ENCODE measurements at places on chromosomes 5 and 9. TPM values are rescaled to one million over a fixed set of nuclear protein-coding genes. Genes with fewer than 3 reads are reported as not detected.

The PCDHGB5 gene
- not detected for total RNA-seq

- no peak for DNase-seq
Measured at GRCh38 chr5:72115296-72115695, 8.0 kb downstream of the MAP1B start.

The OCLN gene
- 43.6 TPM for total RNA-seq

The PCSK1 gene
- not detected for total RNA-seq

GRCh38 chr5:11981986-11982385 lies 77.7 kb upstream of the CTNND2 start:
- DNase-seq: no peak

- DNase-seq: no peak
Measured at GRCh38 chr5:126103868-126104267, 319.3 kb upstream of the GRAMD2B start.

DNA sequence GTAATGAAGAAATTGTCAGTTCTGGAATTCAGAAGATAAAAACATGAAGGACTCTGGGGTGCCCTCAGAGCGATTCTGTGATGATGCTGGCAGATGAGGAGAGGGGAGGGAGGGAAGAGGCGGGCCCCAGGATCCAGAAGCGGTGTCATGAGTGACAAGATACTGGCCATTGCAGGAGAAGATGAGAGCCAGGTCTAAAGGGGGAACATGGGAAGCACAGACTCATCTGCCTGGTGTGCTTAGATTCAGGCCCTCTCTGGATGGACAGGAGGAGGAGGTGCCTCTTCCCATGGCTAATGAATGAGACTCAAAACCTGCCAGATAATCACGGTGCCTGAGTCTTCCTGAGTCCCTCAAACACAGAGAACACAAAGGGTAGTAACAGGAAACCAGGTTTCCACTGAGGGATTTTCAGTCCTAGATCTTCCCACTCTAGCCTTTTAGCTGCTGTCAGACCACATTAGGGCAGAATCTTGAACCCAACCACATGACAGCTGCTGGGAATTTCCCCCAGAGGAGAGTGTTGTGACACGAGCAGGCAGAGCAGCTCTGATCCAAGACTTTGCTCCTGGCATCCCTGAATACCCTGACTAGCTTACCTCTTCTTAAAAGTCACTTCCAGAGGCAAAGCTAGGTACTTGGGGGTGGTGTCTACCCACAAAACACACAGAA lies 28.2 kb upstream of the HSPA9 start:
- DNase-seq: no peak

GRCh38 chr5:893137-893506 lies 438 bp downstream of the TRIP13 start:
- no peak for DNase-seq

The SLC46A2 gene
- not detected for total RNA-seq

- DNase-seq: no peak
Measured at GRCh38 chr9:99565203-99565602, 256.5 kb upstream of the NR4A3 start.

DNA sequence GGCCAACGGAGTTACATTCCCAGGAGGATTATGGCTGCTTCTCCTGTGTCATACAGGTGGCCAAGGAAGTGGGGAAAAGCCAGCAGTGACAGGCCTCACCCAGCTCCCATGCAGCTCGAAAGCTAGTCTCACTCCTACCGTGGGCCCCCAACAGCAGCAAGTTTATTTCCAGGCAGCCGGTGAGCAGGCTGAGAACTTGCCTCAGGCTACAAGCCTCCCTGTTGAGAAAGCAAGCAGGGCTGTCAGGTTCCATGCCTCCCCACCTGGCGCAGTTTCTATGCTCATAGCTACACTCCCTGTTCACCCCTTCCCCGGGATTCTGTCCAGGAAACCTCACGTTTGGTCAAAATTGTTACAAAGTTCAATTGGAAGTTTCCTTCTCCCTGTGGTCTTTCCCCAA lies 27.5 kb upstream of the DNAH5 start:
- DNase-seq: no peak

The FOXD4L4 gene
- total RNA-seq: not detected

GRCh38 chr5:42274913-42275312 lies 148.3 kb upstream of the GHR start:
- no peak for DNase-seq

DNA sequence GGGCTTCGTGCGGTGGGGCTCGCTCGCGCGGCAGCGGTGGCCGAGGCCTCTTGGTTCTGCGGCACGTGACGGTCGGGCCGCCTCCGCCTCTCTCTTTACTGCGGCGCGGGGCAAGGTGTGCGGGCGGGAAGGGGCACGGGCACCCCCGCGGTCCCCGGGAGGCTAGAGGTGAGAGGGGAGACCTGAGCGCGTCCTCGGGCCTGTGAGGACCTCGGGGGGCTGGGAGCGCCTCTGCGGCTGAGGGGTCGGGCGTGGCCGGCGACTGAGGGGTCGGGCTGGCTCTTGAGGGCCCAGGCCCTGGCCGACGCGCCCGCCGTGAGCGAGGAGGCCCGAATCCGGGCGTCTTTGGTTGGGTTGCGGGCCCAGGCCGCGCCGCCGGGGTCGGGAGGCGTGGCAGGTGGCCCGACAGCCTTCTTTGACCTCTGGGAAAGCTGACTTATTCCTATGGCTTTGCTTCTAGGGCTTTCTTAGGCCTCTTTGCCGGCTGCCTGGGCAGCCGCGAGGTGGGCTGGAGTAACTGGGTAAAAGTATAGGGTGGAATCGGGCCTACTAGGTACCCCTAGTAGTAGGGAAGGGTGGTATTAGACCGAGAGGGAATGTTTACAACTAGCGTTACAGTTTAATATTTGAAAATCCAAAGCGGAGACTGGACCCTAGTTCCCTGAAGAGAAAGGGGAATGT lies at the start of gene CANX:
Gene CANX (plus strand): TSS at position 33 of the 681 bp plus-strand sequence. CDS start 6,715 bp downstream, outside the sequence.
- peak; percentile 50 for DNase-seq

The ECSCR gene
- not detected for total RNA-seq

- no peak for DNase-seq
Measured at GRCh38 chr5:141800617-141801016, 77.6 kb downstream of the PCDH1 start.

DNA sequence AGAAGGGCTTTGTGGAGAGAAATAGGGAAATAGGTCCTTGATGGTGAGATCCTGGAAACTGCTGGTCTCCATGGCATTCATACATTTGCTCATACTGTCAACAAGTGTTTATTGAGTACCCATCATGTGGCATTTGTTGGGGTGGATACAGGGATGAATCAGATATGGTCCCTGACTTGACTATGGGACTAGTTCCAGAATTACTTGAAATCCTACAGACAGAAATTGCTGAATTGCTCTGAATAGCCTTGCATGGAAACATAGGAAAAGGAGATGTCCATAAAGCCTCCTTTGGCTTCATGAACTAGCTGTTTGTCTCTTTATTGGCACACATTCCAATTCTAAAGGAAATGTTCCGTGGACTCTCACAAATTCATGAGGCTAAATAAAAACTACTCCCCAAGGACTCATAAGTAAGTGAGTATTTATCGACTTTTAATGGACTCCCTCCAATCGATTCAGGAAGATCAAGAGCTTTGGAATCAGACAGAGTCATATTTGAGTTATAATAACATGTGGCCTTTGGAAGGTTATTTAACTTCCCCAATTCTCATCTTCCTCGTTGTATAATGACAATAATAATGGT lies 122.4 kb upstream of the C6 start:
- DNase-seq: no peak

DNA sequence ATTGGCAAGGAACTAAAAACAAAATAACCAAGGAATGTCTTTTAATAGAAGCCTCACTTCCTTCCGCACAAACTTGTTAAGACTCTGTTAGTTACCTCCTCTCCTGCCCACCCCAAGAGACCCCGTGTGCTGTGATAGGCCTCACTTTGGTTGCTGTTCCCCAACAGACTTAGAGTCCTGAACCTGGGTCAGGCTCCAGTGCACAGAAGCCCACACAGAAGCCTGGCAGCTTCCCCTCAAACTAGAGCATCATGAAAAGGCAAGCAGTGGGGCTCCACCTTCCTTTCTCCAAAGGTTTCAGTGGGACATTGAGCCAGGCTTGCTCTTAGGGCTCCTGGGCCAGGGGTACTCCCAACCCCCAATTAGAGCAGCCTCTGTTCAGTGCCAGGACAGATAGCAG lies 230.5 kb downstream of the ESM1 start:
- no peak for DNase-seq

DNA sequence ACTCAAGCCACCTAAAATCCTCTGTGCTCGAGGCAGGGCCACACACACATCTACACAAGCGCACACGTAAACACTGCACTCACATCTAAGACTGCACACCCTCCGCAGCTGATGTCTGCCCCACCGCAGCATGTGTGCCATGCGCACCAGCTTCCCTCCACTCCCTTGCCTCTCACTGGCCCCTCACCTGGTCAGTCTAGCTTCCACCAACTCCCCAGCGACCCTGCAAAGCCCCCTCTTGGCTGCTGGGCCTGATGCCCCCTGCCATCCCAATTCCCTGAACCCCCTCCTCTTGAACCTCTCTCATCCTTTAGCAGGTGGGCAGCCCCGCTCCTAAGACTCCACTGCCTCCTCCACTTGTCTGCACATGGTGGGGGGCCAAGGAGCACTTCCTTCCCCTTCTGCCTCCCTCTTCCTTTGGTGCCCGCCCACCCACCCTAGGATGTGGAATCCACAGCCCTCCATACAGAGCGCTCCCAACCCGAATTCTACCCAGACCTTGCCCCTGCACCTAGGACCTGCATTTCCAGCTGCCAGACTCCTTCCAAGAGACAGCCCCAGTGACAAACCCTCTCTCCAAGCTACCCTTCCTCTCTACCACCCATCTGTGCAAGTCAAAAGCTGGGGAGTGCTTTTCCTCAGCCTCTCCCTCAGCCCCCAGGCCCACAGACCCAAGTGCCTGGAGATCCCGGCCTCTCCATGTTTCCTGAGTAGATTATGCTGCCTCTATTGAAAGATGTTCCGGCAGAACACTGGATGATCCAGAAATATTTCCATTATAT lies 23.9 kb downstream of the ADAMTS2 start:
- no peak for DNase-seq

The OLFM1 gene
- not detected for total RNA-seq

The GDA gene
- total RNA-seq: 34.1 TPM

GRCh38 chr5:78411586-78411985 lies 51.2 kb downstream of the SCAMP1 start:
- DNase-seq: no peak

The STPG3 gene
- not detected for total RNA-seq

The SLC9A3 gene
- total RNA-seq: 11.5 TPM

The GARIN3 gene
- total RNA-seq: not detected

The SIT1 gene
- not detected for total RNA-seq

DNA sequence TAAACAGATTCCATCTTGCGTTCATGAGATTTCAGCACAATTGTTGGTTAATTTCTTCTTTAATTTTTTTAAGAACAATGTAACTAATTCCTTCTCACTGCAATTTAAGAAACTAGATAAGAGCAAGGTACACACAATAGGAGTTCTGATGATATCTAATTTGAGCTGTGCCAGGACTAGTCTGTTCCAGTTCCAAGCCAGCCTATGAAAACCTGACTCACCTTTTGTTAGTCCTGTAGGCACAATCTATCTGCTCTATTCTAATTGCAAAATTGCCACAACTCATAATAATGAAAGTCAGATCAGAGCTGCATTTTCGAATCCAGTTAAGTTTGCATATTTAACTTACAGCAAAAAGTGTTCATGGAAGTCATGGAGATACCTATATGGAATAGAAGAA lies 494.1 kb upstream of the TUSC1 start:
- no peak for DNase-seq

- DNase-seq: no peak
Measured at GRCh38 chr5:176155922-176156359, 82.3 kb upstream of the SIMC1 start.

The PCDHGC5 gene
- not detected for total RNA-seq

GRCh38 chr5:133406977-133407632 lies 205.2 kb downstream of the FSTL4 start:
- DNase-seq: peak; percentile 9

GRCh38 chr5:170848033-170848432 lies 13.8 kb upstream of the RANBP17 start:
- no peak for DNase-seq

DNA sequence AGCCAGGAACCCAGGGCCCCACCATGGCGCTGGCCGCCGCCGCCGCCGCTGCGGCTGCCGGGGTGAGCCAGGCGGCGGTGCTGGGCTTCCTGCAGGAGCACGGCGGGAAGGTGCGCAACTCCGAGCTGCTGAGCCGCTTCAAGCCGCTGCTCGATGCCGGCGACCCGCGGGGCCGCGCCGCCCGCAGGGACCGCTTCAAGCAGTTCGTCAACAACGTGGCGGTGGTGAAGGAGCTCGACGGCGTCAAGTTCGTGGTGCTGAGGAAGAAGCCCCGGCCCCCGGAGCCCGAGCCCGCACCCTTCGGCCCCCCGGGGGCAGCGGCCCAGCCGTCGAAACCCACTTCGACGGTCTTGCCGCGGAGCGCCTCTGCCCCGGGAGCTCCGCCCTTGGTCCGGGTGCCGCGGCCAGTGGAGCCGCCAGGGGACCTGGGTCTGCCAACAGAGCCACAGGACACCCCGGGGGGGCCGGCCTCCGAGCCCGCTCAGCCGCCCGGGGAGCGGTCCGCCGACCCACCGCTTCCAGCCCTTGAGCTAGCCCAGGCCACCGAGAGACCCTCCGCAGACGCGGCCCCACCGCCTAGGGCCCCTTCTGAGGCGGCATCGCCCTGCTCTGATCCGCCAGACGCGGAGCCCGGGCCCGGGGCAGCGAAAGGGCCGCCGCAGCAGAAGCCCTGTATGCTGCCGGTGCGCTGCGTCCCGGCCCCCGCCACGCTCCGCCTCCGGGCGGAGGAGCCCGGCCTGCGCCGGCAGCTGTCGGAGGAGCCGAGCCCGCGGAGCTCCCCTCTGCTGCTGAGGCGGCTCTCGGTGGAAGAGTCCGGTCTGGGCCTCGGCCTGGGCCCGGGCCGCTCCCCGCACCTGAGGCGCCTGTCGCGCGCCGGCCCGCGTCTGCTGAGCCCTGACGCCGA lies 749 bp downstream of the SOWAHA start:
- DNase-seq: no peak

The GLDC gene
- total RNA-seq: not detected

All from HT-29 (cell line).